ENCODE measurements at places on chromosomes 6 and 20.

GRCh38 chr20:53581444-53582250 lies 12.0 kb downstream of the ZNF217 start:
- no peak for DNase-seq

DNA sequence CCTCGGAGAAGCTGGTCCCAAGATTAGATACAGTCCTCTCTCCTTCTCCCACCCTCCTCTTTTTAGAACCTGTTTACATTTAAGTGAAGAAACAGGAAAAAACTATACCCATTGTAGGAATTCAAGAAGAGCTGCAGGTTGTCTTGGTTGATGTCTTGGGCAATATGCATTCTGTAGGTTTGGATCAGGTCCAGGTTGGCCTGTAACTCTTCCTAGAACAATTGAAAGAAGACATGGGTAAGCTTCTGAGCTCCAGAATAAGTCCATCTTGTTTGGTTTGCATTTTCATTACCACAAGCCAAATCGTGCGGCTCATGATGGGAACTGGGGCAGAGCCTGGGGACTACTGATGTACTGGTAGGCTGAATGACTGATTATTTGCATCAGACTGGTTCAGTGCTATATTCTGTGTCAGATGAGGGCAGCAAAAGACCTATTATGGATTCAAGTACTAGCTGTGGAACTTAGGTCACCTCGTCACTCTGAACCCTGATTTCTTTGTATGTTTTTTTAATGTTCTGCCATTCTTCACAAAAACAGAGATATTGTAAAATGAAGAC lies 20.3 kb upstream of the SLA2 start:
- DNase-seq, result no peak

DNA sequence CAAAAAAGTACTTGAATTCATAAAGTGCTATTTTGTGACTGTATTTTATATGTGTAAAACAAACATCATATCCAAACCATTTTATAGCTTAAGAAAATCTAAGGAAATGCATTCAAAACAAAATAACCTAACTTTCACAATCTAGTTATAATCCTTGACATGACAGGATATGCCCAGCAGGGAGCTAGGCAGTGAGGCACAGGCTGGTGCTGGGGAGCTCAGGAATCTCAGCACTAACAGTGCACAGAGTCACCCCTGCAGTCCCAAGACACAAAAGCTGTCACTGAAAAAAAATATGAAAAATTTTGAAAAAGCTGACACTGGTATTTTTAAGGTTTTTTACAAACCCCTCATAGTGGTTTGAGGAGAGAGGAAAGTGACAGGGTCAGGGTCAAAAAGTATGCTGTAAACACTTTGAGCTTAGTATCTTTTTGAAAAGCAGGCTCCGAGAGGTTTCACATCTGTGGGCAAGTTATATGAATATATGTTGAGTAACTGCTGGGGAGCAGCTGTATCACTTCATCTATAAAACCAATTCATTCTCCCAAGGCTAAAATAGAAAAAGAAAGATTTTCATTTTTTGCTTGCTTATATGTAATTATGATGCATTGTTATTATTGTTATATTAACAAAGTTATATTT lies 24.1 kb downstream of the LGSN start:
- no peak for DNase-seq

DNA sequence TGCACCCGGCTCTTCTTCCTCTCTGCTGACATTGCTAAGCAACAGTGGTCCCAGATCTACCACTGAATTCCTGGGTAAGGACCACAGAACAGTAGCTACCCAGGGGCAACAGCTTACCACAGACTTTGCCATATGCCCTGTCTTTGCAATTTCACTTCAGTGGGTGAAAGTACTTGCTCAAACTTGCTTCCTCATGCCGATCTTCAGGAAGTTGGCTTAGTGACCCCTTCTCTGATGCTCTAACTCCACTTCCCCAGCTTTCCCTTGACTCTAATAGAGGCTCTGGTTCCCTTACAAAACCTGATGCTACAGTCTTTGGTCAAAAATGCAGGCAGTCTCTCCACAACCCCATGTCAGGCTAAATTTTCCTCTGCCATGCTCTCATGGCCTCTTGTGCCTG lies 3.3 kb upstream of the TAAR5 start:
- DNase-seq, result no peak

GRCh38 chr6:29980511-29980910 lies 38.2 kb downstream of the HLA-A start:
- DNase-seq, result no peak

- DNase-seq, result no peak
These were observed 550 bp downstream of the PLAGL2 start for GRCh38 chr20:32206760-32207625.

- no peak for DNase-seq
These were observed 415.5 kb upstream of the MAN1A1 start for GRCh38 chr6:119764927-119765681.

GRCh38 chr6:159801935-159802334 lies 1.9 kb downstream of the PNLDC1 start:
- DNase-seq, result no peak

GRCh38 chr20:12090920-12091319 lies 173.2 kb downstream of the BTBD3 start:
- DNase-seq, result no peak

All from T-helper 1 cell (primary cell).